Left renal pelvis (tissue), 4 donors: ENCODE measurements at places on chromosomes 16 and 17. TPM values are rescaled to one million over a fixed set of nuclear protein-coding genes. Genes with fewer than 3 reads are reported as not detected.

GRCh38 chr17:35170968-35171771 is 23.0 kb downstream of the SLC35G3 start:
- DNase-seq = no peak

The LGALS9B gene
- polyA plus RNA-seq = not detected

The PDIA2 gene
- 0.32 TPM for polyA plus RNA-seq

DNA sequence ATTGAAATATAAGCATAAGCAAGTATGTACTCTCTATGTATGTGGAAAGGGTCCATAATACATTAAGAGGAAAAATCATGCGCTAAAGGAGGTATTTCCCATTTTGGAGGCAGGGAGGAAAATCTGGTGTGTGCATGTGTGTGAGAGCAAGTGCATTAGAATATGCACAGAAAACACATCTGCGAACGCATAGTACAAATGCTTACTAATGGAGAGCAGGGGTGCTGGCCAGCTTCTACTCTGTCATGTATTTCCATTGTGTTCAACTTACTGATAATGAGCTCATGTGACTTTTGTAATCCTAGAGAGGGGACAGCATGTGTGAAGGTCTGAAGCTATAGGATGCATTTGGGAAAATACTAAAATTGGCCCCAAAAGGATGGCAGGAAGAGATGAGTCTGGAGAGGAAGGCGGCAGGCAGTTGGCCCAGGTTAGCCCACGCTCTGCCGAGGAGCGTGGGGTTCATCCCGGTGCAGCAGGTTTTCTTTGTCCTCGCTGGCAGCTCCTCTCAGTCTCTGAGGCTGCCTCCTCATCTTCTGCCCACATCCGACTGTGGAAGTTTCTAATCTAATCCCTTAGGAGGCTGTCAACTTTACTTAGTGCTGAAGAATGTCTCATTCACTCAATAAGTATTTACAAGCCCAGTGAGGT is 17.8 kb upstream of the KSR1 start:
- DNase-seq = no peak

The CCL1 gene
- polyA plus RNA-seq = not detected

- no peak for DNase-seq
These were observed 9.2 kb upstream of the PRKCB start for GRCh38 chr16:23826528-23827045.

DNA sequence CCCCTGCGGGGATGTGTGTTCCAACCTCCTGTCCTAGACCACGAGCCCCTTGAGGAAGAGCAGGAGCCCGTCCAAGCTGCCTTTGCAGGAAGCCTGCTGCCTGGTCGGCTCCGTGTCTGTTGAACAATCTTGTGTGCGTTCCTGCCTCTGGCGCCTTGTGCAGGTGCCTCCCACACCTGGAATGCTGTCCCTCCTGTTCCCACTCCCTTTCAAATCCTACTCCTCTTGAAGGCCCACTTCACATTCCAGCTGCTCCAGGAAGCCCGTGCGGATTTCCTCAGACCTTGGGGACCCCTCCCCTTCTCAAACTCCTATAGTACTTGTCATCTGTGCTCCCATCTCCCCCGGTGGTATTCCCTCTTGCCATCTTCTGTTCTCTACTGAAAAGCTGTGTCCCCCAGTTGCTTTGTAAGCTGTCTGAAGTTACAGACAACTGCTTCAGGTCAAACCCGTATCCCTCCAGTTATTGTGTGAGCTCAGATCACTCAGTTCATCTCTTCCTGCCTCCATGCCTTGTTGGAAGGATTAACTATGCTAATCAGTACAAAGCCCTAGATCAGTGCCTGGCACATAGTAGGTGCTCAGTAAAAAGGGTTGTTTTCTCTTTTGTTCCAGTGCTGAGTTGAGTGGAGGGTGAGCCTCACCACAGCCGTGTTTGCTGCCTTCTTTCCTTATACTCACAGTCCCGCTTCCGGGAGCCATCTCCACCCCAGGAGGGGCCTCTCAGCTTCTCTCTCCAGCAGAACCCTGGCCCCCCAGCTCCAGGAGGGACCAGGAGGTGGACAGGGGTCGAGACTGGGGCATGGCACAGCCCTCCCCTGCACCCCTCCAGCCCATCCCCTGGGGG is 241.8 kb upstream of the CIBAR2 start:
- DNase-seq = no peak

DNA sequence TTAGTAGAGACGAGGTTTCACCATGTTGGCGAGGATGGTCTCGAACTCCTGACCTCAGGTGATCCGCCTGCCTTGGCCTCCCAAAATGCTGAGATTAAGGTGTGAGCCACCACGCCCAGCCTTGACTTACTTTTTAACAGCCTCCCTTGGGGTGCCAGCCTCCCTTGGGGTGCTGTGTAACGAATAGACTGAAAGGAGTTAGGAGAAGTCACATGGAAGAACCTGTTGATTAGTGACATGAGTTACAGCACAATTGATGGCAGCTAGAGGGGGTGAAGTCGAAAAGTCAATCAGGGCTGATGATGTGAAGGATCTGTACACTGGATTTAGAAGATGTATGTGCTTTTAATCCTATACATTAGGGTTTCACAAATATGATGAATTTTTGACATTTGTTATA is 39.4 kb upstream of the CDR2 start:
- no peak for DNase-seq

DNA sequence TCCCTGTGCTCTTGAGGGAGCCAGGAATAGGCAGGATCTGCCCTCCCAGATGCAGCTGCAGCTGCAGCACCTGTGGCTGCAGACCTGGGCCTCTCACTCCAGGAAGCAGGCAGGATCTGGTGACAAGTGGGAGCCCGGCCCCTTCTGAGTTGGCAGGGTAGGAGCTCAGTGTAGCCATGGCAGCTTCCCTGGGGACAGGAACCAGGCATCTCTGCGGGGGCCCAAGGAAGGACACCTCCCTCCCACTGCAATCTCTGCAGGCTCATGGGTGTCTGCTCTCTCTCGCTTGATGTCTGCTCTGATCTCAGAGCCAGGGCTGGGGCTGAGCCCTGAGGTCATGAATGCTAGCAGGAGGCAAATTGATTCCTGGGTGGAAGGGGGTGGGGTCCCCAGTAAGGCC is 592.5 kb upstream of the CA10 start:
- DNase-seq = no peak

The HEXD gene
- polyA plus RNA-seq = 30.4 TPM

The TLCD2 gene
- 8.0 TPM for polyA plus RNA-seq

- no peak for DNase-seq
These were observed 32.9 kb upstream of the SKAP1 start for GRCh38 chr17:48462946-48463345.

GRCh38 chr16:86578061-86578599 is at the start of gene FOXL1:
Gene FOXL1, plus strand, starts transcription at chr16:86578549. Its CDS starts 175 bp downstream, at chr16:86578724.
- no peak for DNase-seq

- no peak for DNase-seq
These were observed 191.4 kb upstream of the SDK2 start for GRCh38 chr17:73835605-73836004.

The NLGN2 gene
- polyA plus RNA-seq = 28.9 TPM

- DNase-seq = no peak
These were observed 1.6 kb downstream of the TMC8 start for GRCh38 chr17:78132084-78132676.

The FA2H gene
- 3.8 TPM for polyA plus RNA-seq
